RPMI8226 (cell line): ENCODE measurements at places on chromosomes 2 and 18.

GRCh38 chr18:79615586-79615985 is 64.0 kb upstream of the CTDP1 start:
- no peak for DNase-seq

DNA sequence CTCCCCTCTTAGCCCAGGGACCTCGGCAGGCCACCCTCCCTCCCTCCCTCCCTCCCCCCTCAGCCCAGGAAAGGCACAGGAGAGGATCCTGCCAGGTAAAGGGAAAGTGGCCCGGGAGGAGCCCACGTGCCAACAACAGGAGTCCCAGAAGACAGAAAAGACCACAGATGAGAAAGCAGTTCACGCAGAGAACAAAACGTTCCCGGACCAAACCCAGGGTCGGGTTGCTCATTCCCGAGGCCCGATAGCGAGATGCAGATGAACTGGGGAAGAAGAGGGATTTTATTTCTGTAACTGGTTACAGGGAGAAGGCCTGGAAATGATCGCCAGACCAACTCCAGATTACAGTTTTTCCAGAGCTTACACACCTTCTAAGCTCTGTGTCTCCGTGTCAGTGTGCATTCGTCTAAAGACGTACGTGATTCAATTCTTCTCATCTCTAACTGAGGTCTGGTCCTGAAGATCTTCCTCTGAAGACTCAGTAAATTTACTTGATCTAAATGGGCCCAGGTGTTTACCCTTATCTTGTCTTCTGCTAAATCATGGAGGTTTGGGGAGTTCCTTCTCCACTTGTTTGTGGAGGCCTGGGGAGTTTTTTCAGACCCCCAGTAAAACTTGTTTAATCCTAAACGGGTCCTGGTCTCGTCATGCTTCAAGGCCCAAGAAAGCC is 807 bp upstream of the NEU4 start:
- no peak for DNase-seq

DNA sequence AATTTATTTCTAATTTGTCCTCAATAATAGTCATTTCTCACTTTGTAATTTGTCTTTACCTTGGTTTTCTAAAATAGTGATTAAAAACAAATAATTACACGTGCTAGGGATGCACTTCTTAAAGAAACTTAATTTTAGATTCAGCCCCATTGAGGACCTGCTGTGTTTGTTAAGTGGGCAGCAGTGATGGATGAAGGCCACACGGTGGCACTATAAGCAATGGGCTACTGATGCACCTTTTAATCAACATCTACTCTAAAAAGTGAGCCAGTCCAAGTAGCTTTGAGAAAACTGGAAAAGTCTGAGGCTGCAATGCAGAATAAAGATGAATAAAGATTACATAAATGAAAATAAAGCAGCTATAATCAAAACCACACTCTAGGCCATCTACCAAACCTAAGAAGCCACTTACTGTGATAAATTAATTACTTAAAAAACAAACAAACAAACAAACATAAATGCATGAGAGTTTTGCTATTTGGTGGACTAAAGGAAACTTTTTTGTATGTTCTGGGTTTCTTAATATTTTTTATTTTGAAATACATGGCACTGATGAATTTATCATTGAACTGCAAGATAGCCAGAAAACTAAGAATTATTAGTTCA is 89.3 kb downstream of the PDE11A start:
- peak; percentile 57 for DNase-seq

DNA sequence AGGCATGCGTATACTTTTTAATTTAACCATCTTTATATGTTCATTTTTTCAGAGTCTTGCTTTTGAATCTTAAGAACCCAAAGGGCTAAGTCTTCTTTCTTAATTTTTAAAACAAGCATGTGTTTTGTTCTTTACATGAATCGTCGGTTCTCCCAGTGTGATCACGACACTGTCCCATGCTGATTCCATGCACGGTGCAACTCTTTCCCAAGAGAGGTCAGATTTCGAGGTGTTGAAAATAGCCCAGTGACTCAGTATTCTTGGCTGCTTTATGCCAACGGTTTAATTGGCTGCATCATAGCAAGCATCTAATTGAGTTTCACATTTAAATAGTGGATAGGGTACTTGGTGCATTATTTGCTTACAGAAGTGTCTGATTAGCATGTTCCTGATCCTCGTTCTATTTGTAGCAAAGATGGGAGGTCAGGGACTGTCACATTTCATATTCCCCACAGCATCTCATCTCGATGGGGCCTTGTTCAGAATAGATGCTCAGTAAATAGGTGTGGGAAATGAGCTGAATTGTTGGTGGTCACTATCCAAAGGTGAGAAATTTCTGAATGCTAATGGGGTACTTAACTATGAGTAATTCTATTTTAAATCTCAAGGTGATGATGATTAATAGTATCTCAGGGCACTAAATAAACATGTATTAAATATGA is 2.8 kb downstream of the NPAS2 start:
- DNase-seq: no peak

DNA sequence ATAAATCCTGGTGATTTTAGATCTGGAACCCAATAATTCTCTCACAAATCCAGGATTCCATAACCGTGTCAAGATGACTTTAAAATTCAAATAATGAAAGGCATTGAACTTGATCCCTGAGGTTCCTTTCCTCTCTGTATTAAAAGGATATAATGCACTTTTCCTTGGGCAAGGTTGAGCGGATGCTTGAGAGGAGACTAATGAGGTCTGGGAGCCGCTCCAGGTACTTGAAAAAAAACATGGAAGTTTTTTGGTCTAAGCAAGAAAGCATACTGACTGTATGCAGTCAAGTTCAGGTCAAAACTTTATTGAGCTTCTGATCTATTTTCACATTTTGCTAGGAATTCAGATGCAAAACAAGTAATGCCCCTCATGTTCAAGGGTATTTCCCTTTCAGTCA is 318.5 kb downstream of the RAD51AP2 start:
- no peak for DNase-seq

DNA sequence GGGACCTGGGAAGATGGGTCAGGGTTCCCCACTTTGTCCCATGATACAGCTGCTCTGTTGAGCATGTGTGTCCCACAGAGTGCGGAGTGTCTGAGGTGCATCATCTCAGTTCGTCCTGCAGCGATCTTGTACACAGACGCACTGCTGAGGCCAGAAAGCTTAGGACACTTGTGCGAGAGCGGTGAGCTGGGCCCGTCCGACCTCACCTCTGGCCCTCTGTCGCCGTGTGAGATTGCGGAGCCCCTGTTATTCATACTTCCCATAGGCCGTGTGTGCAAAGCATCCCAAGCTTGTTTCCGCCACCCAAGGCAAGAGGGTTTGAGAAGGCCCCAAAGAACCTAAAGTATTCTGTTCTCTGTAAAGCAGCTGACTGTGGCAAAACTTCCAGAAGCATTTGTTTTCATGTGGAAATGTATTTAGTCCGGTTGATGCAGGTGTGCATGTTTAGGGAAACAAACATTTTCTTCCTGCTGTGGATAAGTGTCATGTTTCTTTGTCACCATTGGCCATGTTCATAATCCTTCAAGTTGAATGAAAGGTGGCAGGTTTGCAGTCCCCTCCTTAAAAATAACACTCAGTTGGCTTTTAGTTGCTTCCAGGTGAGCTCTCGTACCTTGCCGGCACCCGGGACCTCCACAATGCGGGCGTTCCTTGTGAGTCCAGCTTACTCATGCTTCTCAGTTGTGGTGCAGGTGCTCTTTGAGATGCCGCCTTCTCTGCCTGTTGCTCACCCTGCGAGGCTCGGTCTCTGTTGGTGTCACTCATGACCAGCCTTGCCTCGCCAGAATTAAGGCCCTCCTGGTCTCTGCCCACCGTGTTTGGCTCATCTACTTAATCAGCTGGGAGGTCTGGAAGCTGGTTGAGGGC is 5.3 kb downstream of the AGAP1 start:
- peak; percentile 83 for DNase-seq

DNA sequence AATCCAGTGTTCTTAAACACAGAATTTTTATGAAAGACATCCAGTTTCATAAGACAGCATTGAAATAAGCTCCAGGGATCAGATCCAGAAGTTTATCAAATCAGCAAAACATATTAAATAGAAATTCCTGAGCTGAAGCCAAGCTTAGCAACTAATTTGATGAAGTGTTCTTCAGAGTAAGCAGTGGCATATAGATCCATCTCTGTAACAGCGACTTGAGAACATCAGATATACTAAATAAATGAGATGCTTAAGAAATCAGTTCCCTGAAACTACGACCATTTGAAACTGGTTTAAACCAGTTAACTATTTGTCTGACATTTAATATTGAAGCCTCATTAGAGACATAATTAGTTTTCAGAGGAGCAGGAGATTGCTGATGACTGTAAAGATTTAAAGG is 34.1 kb downstream of the PPP1R1C start:
- no peak for DNase-seq

DNA sequence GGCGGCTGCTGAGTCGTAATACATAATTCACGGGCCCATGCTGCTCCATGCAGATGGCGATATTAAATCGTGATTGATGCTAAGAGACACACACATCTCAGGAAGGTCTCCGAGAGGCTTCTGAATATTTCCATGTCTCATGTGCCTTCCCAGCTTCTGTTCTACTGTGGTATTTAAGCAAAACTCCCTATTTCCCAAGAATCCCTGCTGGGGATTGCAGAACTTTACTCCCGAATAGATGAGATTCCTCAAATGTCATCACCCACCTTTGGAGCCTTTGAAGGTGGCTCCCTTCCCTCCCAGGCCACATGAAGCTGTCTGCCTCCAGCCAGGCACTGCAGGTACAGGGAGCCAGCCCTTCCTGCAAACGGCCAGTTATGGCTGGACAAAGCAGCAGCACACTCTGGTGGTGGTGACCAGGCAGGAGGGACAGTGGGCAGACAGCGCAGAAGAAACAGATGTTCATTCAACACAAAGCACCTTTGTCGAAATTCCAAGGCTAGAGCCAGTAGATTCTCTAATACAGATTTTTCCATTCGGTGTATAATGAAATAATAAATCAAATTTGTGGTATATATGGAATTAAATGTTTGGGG is 14.1 kb downstream of the NRP2 start:
- DNase-seq: no peak

DNA sequence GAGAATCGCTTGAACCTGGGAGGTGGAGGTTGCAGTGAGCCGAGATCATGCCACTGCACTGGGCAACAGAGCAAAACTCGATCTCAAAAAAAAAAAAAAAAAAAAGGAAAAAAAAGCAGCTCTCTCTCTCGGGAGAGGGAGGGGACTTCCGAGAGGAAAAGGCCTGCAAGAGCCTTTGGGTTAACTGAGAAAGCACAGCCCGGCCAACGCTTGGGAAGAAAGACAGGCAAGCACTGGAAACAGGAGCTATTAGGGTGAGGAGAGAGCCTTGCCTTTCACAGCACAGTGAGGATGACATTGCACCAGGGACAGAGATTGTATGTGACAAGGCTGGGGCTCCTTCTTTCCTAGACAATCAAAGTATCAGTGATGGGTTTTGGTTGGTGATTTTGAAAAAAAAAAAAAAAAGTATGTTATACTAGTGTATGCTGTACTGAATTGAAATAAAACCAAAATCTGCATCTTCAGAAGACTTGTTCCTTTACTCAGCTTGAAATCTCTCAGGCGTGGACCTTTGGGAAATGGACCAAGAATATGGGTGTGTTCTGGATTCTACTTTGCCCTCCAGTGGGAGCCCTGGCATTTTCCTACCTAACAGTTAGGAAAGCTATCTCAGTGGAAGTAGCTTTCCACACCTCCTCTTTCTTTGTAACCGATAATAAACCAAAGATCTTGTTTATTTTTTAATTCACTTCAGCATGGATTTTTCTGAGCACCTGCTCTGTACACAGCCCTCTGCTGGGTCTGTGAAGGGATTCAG is 16.7 kb downstream of the SRSF7 start:
- DNase-seq: no peak

- no peak for DNase-seq
These were observed 22.1 kb upstream of the ACAA2 start for GRCh38 chr18:49835405-49835804.

GRCh38 chr2:62787386-62787785 is 81.9 kb downstream of the EHBP1 start:
- peak; percentile 3 for DNase-seq
